Activated CD4-positive, alpha-beta T cell treated with anti-CD3 and anti-CD28 coated beads for 48 hours (primary cell): ENCODE measurements at places on chromosomes 13 and 19.

- DNase-seq: peak; percentile 38
Measured at GRCh38 chr13:49652355-49653305, 24.3 kb downstream of the ARL11 start.

DNA sequence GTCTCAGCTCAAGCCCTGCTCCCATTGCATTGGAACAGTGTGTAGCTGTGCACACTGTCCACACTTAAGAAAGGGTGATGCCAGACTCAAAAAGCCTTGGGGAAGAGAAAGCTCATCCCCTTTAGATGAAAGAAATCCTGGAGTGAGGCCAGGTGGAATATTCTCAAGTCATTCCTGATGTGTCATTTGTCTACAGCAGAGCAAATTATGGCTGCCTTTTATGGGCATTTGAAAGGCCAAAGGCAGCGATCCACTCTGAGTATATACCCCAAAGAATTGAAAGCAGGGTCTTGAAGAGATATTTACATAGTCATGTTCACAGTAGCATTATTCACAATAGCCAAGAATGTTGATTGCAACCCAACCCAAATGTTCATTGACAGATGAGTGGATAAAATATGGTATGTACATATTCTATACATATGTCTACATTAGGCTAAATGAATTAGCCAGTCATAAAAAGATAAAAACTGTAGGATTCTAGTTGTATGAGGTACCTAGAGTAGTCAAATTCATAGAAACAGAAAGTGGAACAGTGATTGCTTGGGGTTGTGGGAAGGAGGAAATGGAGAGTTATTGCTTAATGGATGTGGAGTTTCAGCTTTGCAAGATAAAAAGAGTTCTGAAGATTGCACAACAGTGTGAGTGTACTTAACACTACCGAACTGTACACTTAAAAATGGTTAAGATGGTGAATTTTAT, 214.9 kb downstream of the KCNRG start:
- no peak for DNase-seq

DNA sequence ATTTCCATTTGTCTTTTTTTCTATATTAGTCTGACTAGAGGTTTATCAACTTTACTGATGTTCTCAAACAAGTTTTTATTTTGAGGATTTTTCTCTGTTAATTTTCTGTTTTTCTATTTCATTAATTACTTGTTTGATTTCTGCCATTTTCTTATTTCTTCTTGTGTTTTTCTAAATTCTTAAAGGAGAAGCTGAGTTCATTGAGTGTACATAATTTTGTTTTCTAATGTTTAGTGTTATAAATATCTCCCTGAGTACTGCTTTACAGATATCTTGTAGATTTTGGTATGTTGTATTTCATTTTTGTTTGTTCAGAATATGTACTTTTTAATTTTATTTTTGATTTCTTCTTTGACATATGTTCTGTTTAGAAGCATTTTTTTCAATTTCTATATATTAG, 1404.3 kb upstream of the MIR17HG start:
- no peak for DNase-seq

GRCh38 chr19:41409288-41409687, 11.7 kb downstream of the BCKDHA start:
- no peak for DNase-seq

GRCh38 chr13:34343413-34343940, 525.5 kb downstream of the RFC3 start:
- DNase-seq: no peak

- no peak for DNase-seq
Measured at GRCh38 chr19:45897261-45897812, 5.1 kb downstream of the MYPOP start.

GRCh38 chr13:93505104-93505952, 278.7 kb downstream of the GPC6 start:
- no peak for DNase-seq

DNA sequence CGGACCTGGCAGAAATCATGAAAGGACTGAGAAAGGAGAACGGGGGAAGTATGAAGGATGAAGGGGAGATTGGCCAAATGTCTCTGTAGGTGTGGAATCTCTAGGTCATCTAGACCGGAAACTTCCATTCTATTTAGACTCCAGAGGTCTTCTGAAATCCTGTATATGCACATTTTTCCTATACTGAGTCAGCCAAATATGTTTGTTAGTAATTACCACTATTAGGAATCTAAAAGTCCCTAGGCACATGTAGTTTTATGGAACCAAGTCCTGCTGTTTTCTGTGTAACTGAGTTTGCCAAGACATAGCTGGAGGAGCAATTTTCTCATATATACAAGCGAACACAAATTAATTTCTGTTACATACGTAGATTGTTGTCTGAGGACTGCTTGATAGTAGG, 498.1 kb downstream of the GPC5 start:
- DNase-seq: no peak

- no peak for DNase-seq
Measured at GRCh38 chr13:61857198-61857597, 441.5 kb upstream of the PCDH20 start.
